ENCODE measurements at places on chromosomes 7 and 10.

DNA sequence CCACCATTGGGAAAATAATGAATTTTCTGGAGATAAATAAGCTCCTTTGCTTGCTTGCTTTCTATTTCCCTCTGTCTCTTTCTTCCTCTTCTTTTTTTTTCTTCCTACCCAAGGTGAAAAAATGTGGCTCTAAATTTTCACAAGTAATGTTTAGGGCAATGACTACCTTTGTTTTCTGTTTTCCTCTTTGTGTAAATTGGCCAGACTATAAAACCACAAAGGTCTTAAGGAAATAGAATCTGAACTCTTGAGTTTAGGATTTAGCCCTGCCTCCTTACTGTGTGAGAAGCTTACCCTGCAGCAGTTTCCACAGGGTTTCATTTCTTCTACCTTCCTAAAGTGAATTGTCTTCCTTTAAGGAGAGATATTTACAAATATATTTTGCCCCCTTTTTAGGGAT is 330.4 kb downstream of the ARL4A start:
- DNase-seq, result no peak
- no peak overlapping the region for H3K4me3 ChIP-seq

DNA sequence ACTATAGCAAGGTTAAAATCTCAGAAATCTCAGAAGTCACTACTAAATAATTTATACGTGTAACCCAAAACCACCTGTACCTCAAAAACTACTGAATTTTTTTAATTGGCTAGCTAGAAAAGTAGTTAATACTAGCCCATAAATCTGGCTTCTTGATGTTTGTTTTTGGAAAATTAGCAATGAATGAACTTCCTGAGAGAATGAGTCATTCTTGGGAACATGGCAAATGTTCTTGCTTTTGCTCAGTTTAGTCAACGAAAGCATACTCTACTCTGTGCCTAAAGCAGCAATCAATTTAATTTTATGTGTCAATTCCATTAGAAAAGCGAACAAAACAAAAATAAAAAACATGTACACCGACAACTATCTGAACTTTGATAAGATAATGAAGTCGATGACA is 69.2 kb downstream of the SEMA3E start:
- H3K4me1 ChIP-seq, result no peaks in the 10 kb centered on the region
- no peak overlapping the region for H3K27ac ChIP-seq
- H3K36me3 ChIP-seq, result no peaks in the 10 kb centered on the region
- no peaks in the 10 kb centered on the region for H3K27me3 ChIP-seq
- no peak for DNase-seq
- H3K4me3 ChIP-seq, result no peak overlapping the region

GRCh38 chr7:5694912-5695726 is 86.3 kb downstream of the RNF216 start:
- H3K4me3 ChIP-seq, result no peak overlapping the region
- no peaks in the 10 kb centered on the region for H3K27me3 ChIP-seq
- peak overlapping the region; percentile 90 for H3K27ac ChIP-seq
- H3K36me3 ChIP-seq, result no peaks in the 10 kb centered on the region
- H3K4me1 ChIP-seq, result peaks cover 76% of the 10 kb centered on the region

GRCh38 chr10:11824376-11824775 is 1.2 kb downstream of the PROSER2 start:
- DNase-seq, result no peak
- peaks cover 4% of the 10 kb centered on the region for H3K4me1 ChIP-seq
- H3K27me3 ChIP-seq, result peaks cover 8% of the 10 kb centered on the region
- no peaks in the 10 kb centered on the region for H3K36me3 ChIP-seq

DNA sequence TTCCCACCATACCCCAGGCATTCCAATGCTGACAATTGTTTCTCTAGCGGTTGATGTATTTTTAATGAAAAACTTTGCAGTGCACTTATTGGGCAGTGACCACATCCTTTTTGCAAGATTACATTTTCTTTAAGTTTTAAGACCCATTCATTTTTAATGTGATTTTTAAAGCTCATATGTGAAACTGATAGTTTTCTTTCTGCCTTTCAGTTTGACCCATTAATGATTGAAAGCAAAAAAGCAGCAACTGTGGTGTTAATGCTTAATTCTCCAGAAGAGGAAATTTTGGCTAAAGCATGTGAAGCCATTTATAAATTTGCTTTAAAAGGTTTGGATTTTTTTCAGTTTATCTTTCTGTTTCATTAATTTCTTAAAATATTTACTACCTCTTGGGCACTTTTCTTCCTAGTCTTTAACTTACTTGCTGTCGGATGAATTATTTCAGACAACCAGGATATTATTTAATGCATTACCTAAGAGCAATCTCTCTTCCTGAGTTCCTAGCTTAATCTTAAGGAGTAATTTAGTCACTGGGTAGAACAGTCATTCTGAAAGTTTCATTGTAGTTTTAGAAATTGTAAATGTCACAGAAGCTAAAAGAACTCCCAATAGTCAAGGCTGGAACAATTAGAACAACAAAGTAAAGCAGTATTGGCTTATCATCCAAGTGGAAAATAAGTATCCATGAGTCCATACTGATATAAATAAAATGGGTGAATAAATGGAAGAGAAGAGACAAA is 18.3 kb downstream of the ARMC3 start:
- no peak for DNase-seq
- H3K4me3 ChIP-seq, result no peak overlapping the region
- H3K36me3 ChIP-seq, result no peaks in the 10 kb centered on the region

- H3K27me3 ChIP-seq, result no peaks in the 10 kb centered on the region
- no peaks in the 10 kb centered on the region for H3K36me3 ChIP-seq
- H3K4me1 ChIP-seq, result no peaks in the 10 kb centered on the region
- no peak for DNase-seq
- H3K4me3 ChIP-seq, result no peak overlapping the region
Measured at GRCh38 chr7:80679921-80680907, 41.8 kb downstream of the CD36 start.

DNA sequence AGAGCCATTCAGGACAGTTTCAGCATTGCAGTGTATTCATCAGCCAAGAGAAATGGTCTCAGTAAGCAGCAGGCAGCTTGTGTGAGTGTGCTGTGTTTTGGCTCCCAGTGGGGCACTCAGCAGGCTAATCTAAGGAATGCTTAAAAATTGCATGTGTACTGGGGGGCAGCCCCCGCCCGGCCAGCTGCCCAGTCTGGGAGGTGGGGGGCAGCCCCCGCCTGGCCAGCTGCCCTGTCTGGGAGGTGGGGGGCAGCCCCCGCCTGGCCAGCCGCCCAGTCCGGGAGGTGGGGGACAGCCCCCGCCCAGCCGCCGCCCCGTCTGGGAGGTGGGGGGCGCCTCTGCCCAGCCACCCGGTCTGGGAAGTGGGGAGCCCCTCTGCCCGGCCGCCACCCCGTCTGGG is 116.2 kb downstream of the GRID1 start:
- H3K36me3 ChIP-seq, result peaks cover 2% of the 10 kb centered on the region
- no peak overlapping the region for H3K27ac ChIP-seq
- no peak for DNase-seq
- peaks cover 23% of the 10 kb centered on the region for H3K4me1 ChIP-seq
- H3K27me3 ChIP-seq, result no peaks in the 10 kb centered on the region

DNA sequence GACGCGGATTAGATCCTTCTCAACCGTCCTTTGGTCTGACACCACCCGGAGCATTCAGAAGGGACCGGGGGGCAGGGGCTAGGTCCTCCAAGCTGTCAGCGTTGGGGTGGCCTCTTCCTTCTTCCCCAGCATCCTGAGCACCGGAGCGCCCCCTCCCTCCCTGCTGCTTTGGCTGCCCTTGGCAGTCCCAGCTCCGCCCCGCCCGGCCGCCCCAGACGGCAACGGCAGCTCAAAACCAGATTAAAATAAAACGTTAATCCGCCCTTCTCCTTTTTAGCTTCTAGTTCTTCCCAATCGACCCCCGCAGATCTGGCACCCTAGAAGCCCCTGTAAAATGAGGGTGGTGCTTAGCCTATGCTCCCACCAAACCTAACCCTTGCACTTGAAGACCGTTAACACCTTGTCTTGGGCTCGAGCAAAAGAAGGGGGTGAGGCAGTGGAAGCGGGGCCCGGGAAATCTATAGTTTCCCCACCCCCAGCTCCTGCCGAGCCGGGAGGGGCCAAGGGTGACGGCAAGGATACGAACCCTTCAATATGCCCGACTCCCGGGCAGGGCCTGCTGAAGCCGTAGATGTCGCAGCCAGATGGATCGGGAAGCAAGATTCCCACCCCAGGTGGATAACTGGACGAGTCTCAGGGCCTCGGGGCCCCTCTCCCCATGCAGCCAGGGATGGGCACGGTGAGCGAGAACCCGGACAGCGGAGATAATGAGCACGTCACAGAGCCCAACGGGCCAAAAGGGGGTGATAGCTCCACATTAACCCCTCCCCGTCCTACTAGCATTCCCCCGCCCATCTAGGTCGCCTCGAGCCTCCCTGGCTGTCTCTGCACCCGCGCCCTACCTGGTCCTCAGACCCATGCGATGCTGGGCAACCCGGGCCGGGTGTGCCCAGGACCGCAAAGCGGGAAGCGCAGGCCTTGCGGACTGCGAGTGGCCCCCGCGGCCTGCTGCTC is 169.7 kb downstream of the NRF1 start:
- peaks cover 63% of the 10 kb centered on the region for H3K4me1 ChIP-seq
- peaks cover 99% of the 10 kb centered on the region for H3K27me3 ChIP-seq
- H3K27ac ChIP-seq, result no peak overlapping the region

DNA sequence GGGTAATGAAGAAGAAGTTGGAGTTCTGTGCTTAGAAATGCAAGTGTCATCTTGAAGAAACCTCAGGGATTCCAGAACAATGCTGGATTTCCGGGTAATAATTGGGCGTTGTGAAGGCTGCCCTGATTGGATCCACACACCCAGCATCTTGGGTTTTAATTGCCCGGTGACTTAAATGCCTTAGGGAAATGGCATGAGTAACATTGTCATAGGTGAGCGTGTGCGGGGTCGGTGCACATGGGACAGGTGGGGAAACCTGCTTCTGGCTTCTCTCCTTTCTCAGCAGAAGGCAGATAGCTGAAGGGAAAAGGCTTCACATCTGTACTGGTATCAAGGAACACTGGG is 15.2 kb upstream of the CAMK1D start:
- H3K36me3 ChIP-seq, result no peaks in the 10 kb centered on the region
- H3K4me1 ChIP-seq, result peaks cover 6% of the 10 kb centered on the region
- DNase-seq, result no peak
- no peaks in the 10 kb centered on the region for H3K27me3 ChIP-seq

- H3K27ac ChIP-seq, result peak overlapping the region; percentile 62
- no peak for DNase-seq
- H3K27me3 ChIP-seq, result no peaks in the 10 kb centered on the region
- H3K4me1 ChIP-seq, result peaks cover 4% of the 10 kb centered on the region
- no peak overlapping the region for H3K4me3 ChIP-seq
Measured at GRCh38 chr10:93420944-93421825, 60.9 kb downstream of the MYOF start.

GRCh38 chr10:30186371-30186875 is 127.0 kb upstream of the JCAD start:
- H3K27me3 ChIP-seq, result no peaks in the 10 kb centered on the region
- DNase-seq, result no peak
- H3K36me3 ChIP-seq, result no peaks in the 10 kb centered on the region
- H3K4me3 ChIP-seq, result no peak overlapping the region
- H3K27ac ChIP-seq, result no peak overlapping the region

GRCh38 chr10:78656417-78657162 is 412.2 kb upstream of the ZMIZ1 start:
- no peaks in the 10 kb centered on the region for H3K27me3 ChIP-seq
- H3K4me3 ChIP-seq, result no peak overlapping the region
- peaks cover 28% of the 10 kb centered on the region for H3K4me1 ChIP-seq
- H3K27ac ChIP-seq, result peak overlapping the region; percentile 86
- DNase-seq, result peak; percentile 93
- no peaks in the 10 kb centered on the region for H3K36me3 ChIP-seq

- H3K4me1 ChIP-seq, result no peaks in the 10 kb centered on the region
- H3K4me3 ChIP-seq, result no peak overlapping the region
- H3K27ac ChIP-seq, result no peak overlapping the region
- no peaks in the 10 kb centered on the region for H3K27me3 ChIP-seq
- no peaks in the 10 kb centered on the region for H3K36me3 ChIP-seq
- DNase-seq, result no peak
Measured at GRCh38 chr10:91271886-91272285, 51.4 kb downstream of the PCGF5 start.

- H3K4me3 ChIP-seq, result no peak overlapping the region
- no peak overlapping the region for H3K27ac ChIP-seq
- H3K4me1 ChIP-seq, result peaks cover 9% of the 10 kb centered on the region
- H3K36me3 ChIP-seq, result no peaks in the 10 kb centered on the region
- DNase-seq, result no peak
Measured at GRCh38 chr10:14399641-14400040, 68.9 kb upstream of the FRMD4A start.
